Left renal pelvis (tissue), 4 donors: ENCODE measurements at places on chromosomes 16 and 17. TPM values are rescaled to one million over a fixed set of nuclear protein-coding genes. Genes with fewer than 3 reads are reported as not detected.

The OR2C1 gene
- polyA plus RNA-seq: 0.57 TPM

The PDE6G gene
- polyA plus RNA-seq: 12.4 TPM

The SCGB1C2 gene
- not detected for polyA plus RNA-seq

The POLR2C gene
- polyA plus RNA-seq: 80.1 TPM

The MMP28 gene
- 2.5 TPM for polyA plus RNA-seq

The HOXB7 gene
- 43.7 TPM for polyA plus RNA-seq

GRCh38 chr17:54439816-54440215 lies 460.8 kb upstream of the TOM1L1 start:
- DNase-seq: no peak

- DNase-seq: no peak
Measured at GRCh38 chr16:53598511-53599275, 95.7 kb upstream of the AKTIP start.

DNA sequence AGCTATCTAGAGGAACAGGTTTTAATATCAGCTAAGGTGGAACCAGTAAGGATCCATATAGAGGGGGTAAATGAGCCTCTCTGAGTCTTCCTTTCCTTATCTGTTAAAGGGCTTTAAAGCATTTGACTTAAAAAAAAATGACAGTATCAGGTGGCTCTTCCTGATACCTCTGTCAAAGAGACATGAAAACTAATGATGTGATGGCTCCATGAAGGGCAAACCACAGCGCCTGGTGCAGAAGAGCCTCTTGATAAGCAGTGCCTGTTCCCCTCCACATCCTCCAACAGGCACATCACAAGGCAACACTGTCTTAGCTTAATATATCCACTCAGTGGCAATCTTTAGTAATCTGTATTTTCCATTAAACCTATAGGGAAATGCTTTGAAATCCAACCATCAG lies 68.9 kb downstream of the USP31 start:
- no peak for DNase-seq

- DNase-seq: no peak
Measured at GRCh38 chr17:19978209-19978802, 678 bp upstream of the AKAP10 start.

- no peak for DNase-seq
Measured at GRCh38 chr17:41492771-41493170, 3.1 kb upstream of the KRT36 start.

GRCh38 chr17:48593126-48593829 lies at the start of gene HOXB5:
Gene HOXB5, minus strand, starts transcription at chr17:48593779. Its CDS starts 97 bp downstream, at chr17:48593682.
- DNase-seq: no peak

GRCh38 chr17:61836266-61837174 lies 26.8 kb downstream of the BRIP1 start:
- DNase-seq: no peak

DNA sequence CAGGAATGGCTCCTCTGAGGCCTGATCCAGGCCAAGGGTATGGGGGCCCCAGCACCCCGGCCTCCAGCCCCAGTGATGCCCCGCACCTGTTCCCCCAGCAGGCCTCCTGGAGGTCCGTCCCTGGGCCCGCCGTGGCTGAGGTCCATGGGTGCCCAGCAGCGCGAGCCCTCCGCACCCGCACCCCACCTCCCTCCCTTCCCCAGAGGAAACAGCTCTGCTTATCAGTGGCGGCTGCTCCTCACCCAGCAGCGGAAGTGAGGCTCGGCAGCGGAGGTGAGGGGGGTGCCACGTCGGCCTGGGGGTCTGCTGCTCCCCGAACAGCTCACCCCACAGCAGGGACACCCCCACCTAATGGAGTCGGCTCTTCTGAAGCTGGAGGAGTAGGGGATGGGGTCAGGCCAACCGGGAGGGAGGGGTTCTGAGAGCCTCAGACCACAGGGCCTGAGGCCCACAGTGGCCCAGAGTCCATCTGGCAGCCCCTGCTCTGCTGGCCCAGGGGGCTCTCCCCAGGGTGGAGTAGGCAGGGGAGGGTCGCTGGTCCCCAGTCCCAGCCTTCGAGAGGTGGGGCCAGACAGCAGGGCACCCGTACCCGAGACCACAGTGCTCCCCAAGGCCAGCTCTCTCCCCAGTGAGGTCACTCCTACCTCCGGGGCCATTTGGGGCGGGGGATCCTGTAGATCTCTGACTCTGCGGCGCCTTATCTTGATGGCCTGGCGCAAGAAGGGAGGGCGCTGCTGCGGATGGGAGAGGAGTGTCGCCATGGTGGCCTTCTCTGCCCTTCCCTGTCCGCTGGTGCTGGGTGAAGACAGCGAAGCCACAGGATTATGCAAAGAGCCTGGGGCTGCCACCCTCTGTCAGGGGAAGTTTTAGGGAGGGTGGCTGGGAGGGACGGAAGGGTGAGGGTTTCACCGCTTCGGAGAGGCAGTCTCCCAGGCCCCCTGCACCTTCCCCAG lies at the start of gene UNC13D:
Gene UNC13D (minus strand): TSS at position 828 of the 953 bp plus-strand sequence. CDS start 67 bp downstream, at position 761.
- DNase-seq: no peak

DNA sequence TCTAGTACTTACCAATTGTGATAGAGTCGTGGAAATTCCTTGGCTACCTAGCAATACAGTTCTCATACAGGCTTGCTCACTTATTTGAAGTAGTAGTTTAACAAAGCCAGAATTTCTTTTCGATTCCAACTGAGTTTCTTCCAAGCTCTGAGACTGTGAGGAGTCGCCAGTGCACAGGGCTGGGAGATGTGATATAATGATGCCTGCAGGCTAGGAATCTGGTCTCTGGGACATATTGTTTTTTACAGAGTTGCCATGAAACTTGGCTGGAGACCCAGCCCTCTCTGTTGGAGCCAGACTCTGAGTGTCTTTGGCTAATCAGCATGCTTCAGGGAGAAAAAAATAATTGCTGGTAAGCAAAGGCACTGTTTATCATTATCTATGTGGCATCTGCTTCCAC lies 698.8 kb upstream of the GOT2 start:
- no peak for DNase-seq

DNA sequence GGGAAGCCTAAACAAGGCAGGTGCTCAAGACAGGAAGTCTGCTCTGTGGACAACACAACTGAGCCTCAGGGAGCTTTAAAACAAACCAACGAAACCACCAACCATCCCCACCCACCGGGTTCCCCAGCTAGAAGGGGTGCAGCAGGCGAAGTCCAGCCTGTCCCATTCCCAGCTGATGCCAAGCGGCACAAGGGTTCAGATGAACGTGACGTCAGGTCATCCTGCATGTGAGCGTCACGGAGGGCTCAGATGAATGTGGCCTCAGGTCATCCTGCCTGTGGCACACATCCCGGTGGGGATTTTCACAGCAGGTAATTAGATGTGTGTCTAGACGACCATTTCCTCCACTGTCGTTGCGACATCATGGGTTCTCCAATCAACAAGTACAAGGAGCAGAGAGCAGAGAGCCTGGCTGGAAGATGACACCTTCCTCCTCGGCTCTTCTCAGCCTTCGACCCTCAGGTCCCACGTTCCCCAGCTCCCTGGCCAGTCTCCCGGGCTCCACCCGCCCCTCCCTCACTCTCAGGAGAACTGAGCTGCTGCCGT lies 246.5 kb downstream of the FOXL1 start:
- DNase-seq: no peak
